Activated effector memory CD4-positive, alpha-beta T cell treated with Interleukin-2 at 50 U/mL for 16 hours (primary cell): ENCODE measurements at places on chromosomes 16 and 17.

DNA sequence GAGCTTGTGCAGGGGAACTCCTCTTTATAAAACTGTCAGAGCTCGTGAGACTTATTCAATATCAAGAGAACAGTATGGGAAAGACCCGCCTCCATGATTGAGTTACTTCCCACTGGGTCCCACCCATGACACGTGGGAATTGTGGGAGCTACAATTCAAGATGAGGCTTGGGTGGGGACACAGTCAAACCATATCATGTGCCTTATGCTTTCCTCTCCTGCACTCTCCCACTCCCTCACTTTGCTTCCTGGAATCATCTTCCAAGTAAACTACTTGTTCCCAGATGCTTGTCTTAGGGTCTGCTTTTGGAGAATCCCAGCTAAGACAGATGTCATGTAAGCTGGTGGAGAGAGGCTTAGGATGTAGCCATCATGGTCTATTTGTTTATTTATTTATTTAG lies 271.2 kb downstream of the HAPSTR1 start:
- DNase-seq, result no peak

DNA sequence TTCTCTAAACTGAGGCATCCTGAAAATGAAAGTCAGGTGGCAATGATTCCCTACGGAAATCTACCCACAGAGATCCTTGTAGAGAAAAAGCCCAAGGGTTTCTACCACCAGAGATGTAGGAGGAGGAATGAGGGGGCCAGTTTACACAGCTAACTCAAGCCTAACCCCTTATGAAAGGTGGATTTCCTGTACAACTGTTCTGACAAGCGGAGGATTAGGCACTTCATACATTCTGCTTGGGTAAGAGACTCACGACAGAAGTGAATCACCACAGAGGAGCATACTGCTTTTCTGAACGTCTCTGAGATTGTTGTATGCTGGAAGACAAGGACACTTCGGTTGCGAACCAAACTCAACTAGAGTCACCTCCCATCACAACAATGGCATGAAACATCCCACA lies 72.7 kb downstream of the SMG6 start:
- no peak for DNase-seq

- DNase-seq, result no peak
Measured at GRCh38 chr16:55101026-55101425, 170.4 kb downstream of the IRX5 start.

GRCh38 chr17:57875290-57876022 lies 25.6 kb upstream of the MRPS23 start:
- DNase-seq, result no peak

DNA sequence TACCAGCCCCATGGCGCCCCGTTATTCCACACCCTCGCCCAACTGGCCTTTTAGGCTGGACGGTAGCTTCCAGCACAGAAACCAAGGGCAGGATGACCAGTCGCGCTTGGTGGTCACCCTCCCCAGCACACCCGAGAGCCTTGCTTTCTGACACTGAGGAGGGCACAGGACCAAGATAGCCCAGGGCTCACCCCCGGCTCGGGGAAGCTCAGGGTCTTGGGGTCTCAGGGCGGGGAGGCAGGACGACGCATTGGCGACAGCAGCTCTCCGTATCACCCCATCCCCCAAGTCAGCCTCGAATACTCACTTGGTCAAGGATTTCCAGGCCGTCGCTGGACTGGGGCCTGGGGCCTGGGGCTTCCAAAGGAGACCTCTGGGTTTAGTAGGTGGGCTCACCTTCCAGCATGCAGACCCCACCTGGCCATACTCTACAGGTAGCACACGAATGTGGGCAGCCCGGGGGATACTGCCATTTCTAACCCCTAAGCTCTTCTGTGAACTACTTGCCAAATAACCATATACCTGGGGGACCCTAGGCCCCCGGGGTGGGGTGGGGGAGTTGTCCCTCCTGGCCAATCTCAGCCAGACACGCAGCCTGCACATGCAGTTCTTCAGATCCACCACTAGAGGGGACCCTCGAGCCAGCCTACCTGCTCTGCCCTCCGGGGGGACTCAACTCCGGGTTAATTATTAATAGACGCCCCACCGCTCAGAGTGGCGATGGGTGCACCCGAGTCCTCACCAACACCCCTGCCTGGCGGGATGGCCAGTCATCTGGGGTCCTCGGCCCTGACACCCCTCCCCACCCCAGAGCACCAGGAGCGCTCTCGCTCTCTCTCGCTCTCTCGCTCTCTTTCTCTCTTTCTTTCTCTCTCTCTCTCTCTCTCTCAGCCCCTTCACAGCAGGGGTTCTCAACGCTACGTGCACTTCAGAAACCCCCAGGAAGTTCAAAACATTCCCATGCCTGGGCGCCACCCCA lies 30.0 kb downstream of the TBC1D16 start:
- DNase-seq, result peak; percentile 26

DNA sequence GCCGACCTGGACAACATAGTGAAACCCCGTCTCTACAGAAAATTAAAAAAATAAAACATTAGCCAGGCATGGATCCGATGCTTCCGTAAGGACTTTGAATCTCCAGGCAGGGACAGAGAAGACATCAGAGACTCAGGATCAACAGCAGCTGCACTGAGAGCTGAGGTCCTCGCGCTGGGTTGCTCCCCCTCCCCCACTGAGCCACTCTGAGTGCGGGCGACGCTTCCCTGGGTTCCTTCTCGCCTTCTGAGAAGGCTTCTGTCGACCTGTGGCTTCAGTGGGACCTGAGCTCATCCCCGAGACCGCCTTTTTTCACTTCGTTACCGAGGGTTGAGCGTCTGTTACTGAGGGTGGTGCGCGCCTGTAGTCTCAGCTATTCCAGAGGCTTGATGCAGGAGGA lies 20.4 kb downstream of the ACTG1 start:
- DNase-seq, result no peak

DNA sequence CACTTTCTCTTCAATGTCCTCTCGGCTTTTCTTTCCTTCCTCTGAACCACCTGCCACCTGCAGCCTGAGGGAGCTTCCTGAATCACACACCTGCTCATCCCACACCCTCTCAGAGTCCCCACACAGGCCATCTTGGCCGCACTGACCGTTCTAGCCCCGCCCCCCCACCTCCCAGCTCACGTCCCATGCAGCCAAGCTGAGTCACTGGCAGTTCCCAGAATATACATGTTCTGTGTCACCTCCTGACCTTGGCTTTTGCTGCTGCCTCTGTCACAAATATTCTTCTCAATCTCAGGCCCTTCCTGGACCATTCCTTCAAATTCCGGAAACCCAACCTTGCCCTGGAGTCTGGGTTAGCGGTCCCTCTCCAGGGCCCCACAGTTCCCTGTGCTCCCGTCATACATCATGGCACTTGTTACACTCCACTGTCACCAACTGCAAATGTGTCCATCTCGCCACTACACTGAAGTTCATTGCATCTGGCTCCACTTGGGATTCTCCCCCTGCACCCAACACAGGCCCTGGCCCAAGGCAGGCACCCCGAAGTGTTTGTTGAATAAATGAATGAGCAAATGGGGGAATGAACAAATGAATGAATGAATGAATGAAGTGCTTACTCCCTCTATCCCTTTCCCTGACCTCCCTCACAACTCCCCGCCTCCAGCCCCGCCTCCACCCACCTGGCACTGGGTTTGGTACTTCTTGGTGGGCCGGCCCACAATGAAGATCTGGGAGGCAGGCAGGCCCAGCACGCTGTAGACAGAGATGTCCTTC lies 12.8 kb downstream of the PIMREG start:
- DNase-seq, result no peak

- no peak for DNase-seq
Measured at GRCh38 chr17:82917699-82918345, 78.0 kb upstream of the ZNF750 start.

- DNase-seq, result peak; percentile 47
Measured at GRCh38 chr17:63700528-63701455, 867 bp upstream of the LIMD2 start.

- DNase-seq, result no peak
Measured at GRCh38 chr16:31456988-31457360, 2.3 kb upstream of the ARMC5 start.

GRCh38 chr17:62098623-62099231 lies 33.6 kb upstream of the MED13 start:
- no peak for DNase-seq

GRCh38 chr16:79013930-79014660 lies 586.4 kb downstream of the MAF start:
- DNase-seq, result no peak

GRCh38 chr16:51756447-51757123 lies 605.5 kb upstream of the SALL1 start:
- no peak for DNase-seq

- no peak for DNase-seq
Measured at GRCh38 chr16:66886914-66887313, 6.6 kb downstream of the PDP2 start.

DNA sequence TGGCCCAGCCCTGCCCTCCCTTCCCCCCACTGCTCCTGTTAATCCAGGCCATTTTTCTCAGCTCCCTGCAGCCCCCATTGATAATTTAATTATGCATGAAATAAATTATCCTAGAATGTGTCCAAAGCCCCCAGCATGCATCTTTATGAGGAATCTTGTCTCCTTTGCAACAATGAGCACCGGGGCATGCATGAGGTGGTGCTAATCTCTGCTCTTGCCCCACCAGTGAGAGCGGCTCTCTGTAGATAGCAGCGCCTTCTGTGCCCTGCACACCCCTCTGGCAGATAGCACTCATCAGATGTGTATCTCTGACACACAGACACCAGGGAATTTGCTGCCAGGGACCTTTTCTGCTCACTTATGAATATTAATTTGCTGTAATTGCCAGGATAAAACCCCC lies 140.2 kb upstream of the CDC42EP4 start:
- no peak for DNase-seq

DNA sequence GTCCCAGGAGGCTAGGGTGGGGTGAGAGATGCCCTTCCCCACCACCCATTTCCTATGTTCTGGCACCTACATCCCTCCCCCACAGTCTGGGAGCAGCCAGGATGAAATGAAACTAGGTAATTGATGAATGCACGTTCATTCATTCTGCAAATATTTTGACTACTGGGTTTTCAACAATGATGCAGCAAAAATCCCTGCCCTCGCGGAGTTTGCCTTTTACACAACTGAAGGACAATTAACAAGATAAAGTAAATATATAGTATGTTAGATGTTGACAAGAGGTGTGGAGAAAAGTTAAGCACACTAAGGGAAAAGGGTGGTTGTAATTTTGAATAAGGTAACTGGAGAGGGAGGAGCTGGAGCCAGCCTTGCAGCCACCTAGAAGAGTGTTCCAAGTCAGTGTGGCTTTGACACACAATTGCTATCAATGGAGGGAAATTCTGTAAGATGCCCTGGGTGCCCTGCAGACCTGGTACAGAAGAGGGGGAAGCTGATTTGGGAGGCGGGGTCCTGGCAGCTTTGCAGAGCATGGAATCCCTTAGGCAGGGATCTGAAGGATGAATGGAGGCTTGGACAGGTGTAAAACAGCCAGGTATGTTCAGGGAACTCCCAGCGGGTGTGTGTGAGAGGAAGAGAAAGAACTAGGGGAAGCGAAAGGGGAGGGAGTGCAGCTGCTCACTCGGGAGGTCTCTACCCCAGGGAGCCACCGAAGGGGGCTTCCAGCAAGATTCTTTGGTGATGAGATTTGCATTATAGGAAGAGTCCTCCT lies 2.5 kb downstream of the TMEM92 start:
- no peak for DNase-seq

- DNase-seq, result no peak
Measured at GRCh38 chr16:4420505-4421105, 4.2 kb upstream of the CORO7 start.

DNA sequence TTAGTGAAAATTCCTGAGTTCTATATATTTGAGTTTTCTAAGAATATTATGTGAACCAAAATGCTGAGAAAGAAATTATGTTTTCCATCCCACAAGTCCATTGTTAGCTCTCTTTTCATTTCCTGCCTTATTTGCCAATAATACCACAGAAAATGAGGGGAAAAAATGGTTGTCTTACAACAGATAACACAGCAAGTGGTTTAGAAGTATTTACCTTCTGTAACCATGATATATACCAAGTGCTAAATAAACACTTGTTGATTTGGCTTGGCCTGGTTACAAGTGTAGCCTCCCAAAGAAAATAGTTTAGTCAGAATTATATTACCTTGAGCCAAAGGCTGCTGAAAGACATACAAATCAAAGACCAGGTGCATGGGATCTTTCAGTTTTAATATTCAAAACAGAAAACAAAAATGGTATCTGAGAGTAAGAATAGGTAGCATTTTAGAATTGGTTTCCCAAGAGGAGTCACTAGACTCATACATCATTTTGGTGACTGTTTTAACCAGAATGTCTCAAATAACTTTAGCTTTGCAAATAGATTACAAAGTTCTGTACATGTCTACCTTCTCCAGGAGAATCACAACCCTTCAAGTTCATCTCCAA lies 439.8 kb upstream of the DYNLRB2 start:
- no peak for DNase-seq

GRCh38 chr16:77403732-77404131 lies 31.1 kb downstream of the ADAMTS18 start:
- DNase-seq, result no peak
